ENCODE measurements at places on chromosomes 11 and 22. TPM values are rescaled to one million over a fixed set of nuclear protein-coding genes. Genes with fewer than 3 reads are reported as not detected.

GRCh38 chr11:60916669-60917206, 2.8 kb downstream of the TMEM109 start:
- DNase-seq: no peak

PATE2 gene
- total RNA-seq: not detected

GRCh38 chr11:69088676-69089146, 40.0 kb downstream of the TPCN2 start:
- peak; percentile 79 for DNase-seq

INPP5J gene
- 1.3 TPM for total RNA-seq

- DNase-seq: no peak
Observed at GRCh38 chr22:48156603-48157355, 1394.3 kb downstream of the TBC1D22A start.

DNA sequence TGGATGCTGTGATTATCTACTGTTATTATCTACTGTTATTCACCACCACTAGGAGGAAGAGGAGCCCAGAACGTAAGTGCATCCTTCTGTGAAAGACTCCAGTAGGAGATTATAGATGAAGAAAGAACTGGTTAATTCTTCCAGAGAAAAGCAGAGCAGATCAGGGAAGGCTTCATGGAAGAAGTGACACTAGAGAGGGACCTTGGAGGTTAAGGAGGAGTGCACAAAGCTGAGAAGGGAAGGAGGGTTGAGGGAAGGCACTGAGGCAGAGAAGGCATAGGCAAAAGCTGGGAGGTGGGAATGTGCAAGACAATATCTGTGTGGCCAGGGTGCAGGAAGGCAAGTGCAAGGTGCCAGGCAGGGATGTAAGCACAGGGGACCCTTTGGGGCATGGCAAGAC, 13.5 kb downstream of the CRYBB1 start:
- no peak for DNase-seq
